ENCODE measurements at places on chromosomes 7 and 10.

DNA sequence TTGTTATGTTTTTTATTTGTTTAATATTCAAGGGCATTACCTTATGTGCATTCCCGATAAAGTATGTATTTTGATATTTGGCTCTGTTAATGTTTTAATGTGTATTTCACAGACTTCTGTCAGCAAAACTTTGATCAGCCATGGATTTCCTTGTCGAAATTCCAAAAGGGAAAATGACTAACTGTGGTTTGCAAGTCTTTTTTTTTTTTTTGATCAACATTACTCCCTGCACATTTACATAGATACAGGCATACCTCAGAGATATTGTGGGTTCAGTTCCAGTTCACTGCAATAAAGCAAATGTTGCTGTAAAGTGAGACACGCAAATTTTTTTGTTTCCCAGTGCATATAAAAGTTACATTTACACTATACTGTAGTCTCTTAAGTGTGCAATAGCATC is 351.9 kb downstream of the CXCL12 start:
- no peak for DNase-seq

- DNase-seq = no peak
Measured at GRCh38 chr10:4306871-4307270, 519.1 kb upstream of the AKR1E2 start.

DNA sequence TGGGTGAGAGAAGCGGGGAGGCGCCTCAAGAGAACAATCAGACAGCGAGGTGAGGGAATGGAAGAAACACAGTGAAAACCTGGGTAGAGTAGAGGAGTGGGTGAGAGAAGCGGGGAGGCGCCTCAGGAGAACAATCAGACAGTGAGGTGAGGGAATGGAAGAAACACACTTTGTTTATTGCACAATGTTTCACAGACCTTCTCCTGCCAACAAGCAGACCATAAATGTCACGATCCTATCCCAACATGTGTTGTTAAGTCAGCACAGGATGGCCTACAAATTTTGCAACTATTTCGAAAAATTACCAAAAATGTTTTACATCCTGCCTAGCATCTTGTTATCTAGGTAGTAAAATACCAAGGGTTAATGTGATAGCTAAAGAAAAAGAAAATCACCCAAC is 115.3 kb downstream of the JAZF1 start:
- no peak for DNase-seq

GRCh38 chr10:72335394-72336258 is 19.1 kb downstream of the DNAJB12 start:
- DNase-seq = no peak

GRCh38 chr7:135215698-135216097 is 4.4 kb upstream of the WDR91 start:
- no peak for DNase-seq

DNA sequence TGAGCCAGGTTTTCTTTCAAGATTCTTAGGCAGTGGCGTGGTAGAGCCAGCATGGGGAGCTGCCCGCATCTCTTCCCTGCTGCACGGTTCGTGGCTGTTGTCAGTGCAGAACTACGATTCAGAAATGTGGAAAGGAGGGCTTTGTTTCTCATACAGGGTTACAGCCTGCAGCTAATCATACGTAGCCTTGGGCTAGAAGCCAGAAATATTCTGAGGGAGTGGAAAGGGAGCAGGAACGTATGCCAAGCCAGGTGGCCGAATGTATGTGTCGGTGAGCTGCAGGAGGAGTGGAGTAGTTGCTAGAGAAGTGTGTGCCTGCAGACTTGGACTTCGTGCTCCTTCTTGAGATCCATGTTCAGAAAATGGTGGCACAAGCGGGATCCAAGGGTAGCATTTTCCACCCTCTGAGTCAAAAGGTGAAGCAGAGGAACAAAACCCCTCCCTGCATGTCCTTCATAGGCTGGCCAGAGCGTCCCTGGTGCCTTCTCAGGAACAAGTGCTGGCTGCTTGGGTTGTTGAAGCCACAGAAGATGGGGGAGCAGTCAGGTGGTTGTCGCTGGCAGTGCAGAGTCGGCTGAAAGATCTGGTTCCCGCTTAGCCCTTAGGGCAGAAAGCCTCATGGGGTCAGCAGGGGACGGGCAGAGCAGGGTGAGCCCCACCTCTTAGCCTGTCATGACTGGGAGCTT is 40.9 kb downstream of the LANCL2 start:
- DNase-seq = no peak

- no peak for DNase-seq
Measured at GRCh38 chr10:94546049-94546900, 687 bp downstream of the HELLS start.

DNA sequence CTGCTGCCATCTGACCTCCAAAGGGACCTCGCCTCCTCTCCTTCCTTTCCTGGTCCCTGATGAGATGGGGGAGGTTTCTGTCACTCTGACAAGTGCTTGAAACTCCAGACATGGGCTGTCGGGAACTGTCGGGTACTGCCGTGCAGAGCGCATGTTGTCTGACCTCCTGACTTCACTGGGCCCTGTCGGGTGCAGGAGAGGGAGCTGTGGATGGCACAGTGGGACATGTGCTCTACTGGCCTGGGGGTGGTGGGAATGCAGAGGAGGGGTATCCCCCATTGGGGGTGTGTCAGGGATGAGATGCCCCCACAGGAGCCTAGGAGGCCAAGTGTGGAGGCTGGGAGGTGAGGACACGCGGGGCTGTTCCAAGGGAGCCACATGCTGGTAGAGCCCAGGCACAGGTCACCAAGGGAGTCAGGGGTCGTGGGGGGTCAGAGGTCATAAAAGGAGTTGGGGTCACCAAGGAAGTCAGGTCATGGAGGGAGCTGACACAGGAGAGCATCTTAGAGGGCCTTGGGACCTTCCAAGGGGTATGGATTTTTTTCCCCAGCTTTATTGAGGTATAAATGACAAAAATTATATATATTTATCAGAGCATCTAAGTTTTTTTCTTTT is 30.9 kb downstream of the TMEM120A start:
- no peak for DNase-seq

- DNase-seq = no peak
Measured at GRCh38 chr10:70732569-70732968, 52.6 kb downstream of the TBATA start.

- no peak for DNase-seq
Measured at GRCh38 chr7:33824911-33825459, 80.4 kb upstream of the BMPER start.

- peak; percentile 26 for DNase-seq
Measured at GRCh38 chr7:106462365-106462859, 177.6 kb upstream of the NAMPT start.

- DNase-seq = no peak
Measured at GRCh38 chr10:76643511-76643911, 994.1 kb downstream of the KCNMA1 start.

- no peak for DNase-seq
Measured at GRCh38 chr10:110498982-110499795, 1.5 kb downstream of the DUSP5 start.

DNA sequence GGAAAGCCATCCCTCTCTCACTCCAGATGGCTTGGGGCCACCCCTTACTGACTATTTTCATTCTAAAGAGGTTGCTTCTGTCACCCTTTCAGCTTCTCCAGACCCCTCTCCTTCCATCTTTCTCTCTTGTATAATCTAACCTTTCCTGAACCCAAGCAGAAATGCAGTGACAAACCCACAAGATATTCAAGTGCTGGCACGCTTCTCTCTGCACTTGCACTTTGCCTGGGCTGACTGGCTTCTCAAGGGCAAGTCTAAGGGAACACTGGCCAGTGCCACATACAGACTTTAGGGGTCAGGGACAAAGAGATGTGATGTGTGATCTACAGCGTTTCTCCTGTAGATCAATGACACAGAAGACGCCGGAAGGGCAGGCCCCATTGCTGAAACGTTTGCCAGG is 150.4 kb upstream of the LANCL2 start:
- DNase-seq = no peak

GRCh38 chr10:75646916-75647315 is 215.5 kb downstream of the LRMDA start:
- DNase-seq = no peak

DNA sequence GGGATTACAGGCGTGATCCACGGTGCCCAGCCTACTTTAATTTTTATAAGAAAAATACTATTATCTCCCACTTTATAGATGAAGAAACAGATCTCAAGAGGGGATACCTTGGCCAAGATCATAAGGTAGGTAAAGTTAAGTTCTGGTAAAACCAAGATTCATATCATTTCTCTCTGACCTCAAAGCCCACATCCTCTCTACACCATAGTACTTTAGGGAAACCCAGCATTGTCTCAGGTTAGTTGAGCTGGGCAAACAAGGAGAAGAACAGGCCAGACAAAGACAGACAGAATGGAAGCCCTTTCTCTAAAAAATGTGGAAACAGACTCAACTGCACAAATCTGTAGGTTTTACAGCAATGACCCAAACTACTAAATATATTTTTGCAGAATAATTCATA is 197.7 kb upstream of the FRMD4A start:
- DNase-seq = no peak

- DNase-seq = no peak
Measured at GRCh38 chr7:121582258-121582657, 186.2 kb upstream of the FAM3C start.

GRCh38 chr10:62473241-62473640 is 99.1 kb downstream of the ZNF365 start:
- no peak for DNase-seq

GRCh38 chr7:17523813-17524739 is 225.6 kb downstream of the AHR start:
- no peak for DNase-seq

- DNase-seq = no peak
Measured at GRCh38 chr7:121575194-121575765, 179.2 kb upstream of the FAM3C start.

GRCh38 chr7:142787034-142787768 is 16.4 kb downstream of the PRSS2 start:
- DNase-seq = no peak

GRCh38 chr7:143487566-143487965 is 9.9 kb downstream of the TAS2R41 start:
- no peak for DNase-seq

DNA sequence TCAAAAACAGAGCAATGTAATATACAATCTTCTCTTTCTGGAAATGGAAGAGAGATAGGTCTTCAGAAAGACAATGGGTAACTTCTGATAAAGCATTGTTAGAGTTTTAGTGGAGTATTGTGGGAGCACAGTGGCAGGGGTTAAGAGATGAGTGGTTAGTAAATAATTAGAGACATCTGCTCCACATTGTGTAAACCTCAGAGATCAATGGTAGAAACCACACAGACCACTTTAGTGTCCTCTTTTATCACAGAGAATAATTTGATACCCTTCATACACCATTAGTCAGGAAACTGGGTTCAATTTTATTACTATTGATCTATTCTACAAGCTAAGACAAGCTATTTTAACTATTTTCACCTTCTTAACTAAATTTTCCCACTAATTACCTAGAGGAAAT is 35.9 kb upstream of the MAGI2 start:
- DNase-seq = no peak

DNA sequence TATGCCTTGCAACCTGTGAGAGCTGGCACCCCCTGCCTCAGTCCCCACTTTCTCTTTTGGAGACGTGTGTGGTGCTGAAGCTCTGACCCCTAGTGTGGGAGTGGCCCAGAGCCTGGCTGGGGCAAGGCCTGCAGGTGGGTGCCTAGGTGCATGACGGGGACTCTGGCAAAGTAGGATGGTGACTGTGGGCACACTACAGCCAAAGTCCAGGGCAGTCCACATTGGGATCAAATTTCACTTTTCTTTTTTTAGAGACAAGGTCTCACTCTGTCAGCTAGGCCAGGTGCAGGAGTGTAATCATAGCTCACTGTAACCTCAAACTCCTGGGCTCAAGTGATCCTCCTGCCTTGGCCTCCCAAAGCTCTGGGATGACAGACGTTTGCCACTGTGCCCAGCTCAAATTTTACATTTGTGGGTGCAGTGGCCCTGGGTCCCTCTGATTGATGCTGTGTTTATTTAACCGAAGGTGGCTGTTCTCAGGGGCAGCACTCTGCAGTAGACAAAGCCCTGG is 52.3 kb downstream of the NEURL1 start:
- DNase-seq = no peak

DNA sequence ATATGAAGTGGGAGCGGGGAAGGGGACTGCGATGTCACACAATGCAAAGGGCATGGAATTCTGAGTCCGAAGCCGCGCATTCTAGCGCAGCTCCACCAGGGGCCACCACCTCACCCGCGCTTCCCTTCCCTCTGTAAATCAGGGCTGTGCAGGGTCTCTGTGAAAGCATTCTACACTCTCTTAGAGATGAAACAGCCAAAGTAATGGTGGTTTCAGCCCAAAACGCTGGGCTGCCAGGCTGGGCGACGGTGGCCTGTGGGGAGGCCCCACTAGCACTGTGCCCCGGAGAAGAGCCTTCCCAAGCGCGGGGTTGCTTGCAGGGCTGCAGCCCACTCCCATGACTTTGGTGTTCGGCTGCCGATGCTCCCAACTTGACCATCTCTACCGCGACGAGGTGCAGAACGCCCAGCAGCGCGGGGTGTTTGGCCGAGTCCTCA is 11.4 kb downstream of the ATG9B start:
- DNase-seq = no peak

DNA sequence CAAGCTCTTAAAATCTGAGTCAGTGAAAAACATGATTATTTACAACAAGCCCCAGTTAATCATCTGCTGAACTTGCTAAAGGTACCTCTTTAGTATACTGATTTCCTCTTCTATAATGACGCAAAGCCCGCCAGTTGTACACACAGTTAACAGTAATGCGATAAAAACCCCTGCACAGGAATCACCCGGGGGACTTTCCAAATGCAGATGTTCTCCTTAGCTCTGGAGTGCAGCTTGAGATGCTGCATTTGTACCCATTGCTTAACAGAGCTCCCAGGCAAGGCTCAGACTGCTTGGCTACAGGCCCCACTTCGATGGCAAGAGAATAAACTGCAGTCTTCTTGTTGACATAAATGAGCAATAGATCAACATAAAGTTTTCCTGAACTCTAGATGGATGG is 279.6 kb upstream of the HGF start:
- no peak for DNase-seq

GRCh38 chr7:121871188-121871587 is 1.8 kb upstream of the PTPRZ1 start:
- DNase-seq = no peak

- DNase-seq = no peak
Measured at GRCh38 chr7:142111499-142111898, at the start of gene MGAM2. TSS of gene MGAM2 (plus strand) at chr7:142111718. CDS start at chr7:142116874, 5,156 bp downstream.

DNA sequence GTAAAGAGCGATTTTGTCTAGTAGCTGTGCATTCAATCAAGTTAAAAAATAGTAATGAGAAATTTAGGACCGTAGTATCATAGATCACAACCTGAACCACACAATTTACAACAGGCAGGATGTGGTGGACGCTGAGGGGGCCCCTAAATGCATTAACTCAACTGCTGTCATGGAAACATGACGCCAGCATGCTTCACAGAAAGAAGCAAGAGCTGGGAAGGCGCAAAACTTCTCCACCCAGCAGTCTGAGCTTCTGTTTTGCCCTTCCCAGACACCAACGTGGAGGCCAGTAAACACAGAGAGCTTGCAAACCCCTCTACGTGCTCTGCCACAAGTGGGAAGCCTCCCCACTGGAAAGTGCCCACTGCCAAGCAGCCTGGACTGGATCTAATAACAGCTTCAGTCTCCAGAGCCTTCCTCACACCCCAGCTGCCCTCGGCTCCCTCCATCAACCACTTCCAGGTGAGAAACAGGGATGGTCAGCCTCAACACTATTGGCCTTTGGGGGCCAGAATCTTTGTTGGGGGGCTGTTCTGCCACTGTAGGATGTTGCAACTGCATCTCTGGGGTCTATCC is 151.8 kb downstream of the SFMBT2 start:
- DNase-seq = no peak
